ENCODE measurements at places on chromosomes 5 and 9.

- DNase-seq = no peak
- H3K4me3 ChIP-seq = no peak overlapping the region
- H3K4me1 ChIP-seq = no peaks in the 10 kb centered on the region
- no peaks in the 10 kb centered on the region for H3K36me3 ChIP-seq
These were observed 22.6 kb downstream of the LRSAM1 start for GRCh38 chr9:127473932-127474331.

GRCh38 chr9:110753731-110754231, 85.2 kb downstream of the MUSK start:
- H3K4me3 ChIP-seq = no peak overlapping the region
- H3K27ac ChIP-seq = no peak overlapping the region
- DNase-seq = no peak
- no peaks in the 10 kb centered on the region for H3K27me3 ChIP-seq
- H3K4me1 ChIP-seq = no peaks in the 10 kb centered on the region
- H3K36me3 ChIP-seq = no peaks in the 10 kb centered on the region

GRCh38 chr5:353612-354580, 32.4 kb downstream of the AHRR start:
- no peaks in the 10 kb centered on the region for H3K36me3 ChIP-seq
- DNase-seq = no peak
- H3K27me3 ChIP-seq = no peaks in the 10 kb centered on the region
- no peak overlapping the region for H3K4me3 ChIP-seq
- H3K27ac ChIP-seq = no peak overlapping the region
- H3K4me1 ChIP-seq = no peaks in the 10 kb centered on the region

DNA sequence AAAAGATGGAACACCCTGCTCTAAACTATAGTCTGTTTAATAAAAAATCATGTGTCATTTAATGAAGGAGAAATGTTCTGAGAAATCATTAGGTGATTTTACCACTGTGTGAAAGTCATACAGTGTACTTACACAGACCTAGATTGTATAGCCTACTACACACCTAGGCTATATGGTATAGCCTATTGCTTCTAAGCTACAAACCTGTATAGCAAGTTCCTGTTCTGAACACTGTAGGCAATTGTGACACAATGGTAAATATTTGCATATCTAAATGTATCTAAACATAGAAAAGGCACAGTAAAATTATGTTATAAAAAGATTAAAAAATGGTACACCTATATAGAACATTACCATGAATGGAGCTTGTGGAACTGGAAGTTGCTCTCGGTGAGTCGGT, 40.6 kb downstream of the EFNA5 start:
- no peaks in the 10 kb centered on the region for H3K36me3 ChIP-seq
- H3K27me3 ChIP-seq = no peaks in the 10 kb centered on the region
- DNase-seq = no peak
- H3K4me1 ChIP-seq = no peaks in the 10 kb centered on the region
- no peak overlapping the region for H3K4me3 ChIP-seq
- no peak overlapping the region for H3K27ac ChIP-seq

DNA sequence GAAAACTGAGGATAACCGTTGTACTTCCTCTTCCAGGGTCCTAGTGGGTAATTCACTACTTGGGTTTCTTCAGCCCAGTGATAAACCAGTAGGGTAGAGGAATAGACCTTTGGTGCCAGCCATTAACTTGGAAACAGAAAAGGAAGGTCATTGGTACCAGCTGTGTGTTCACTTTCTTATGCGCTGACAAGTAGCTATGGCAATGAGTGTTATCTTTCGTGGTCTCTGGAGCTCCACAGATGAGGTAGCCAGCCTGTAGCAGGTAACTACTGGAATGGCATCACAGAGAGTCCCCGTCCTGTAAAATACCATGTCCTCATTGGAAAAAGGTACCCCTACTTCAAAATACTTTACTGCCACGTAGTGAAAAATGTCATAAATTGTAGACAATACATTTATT, 2.3 kb downstream of the UHRF2 start:
- H3K27me3 ChIP-seq = no peaks in the 10 kb centered on the region
- H3K36me3 ChIP-seq = no peaks in the 10 kb centered on the region

GRCh38 chr5:111552896-111553295, 40.6 kb upstream of the STARD4 start:
- H3K36me3 ChIP-seq = no peaks in the 10 kb centered on the region
- DNase-seq = no peak
- no peaks in the 10 kb centered on the region for H3K27me3 ChIP-seq
- H3K27ac ChIP-seq = no peak overlapping the region
- H3K4me3 ChIP-seq = no peak overlapping the region

- peak overlapping the region; percentile 100 for H3K27ac ChIP-seq
- H3K4me1 ChIP-seq = peaks cover 32% of the 10 kb centered on the region
- H3K4me3 ChIP-seq = peak overlapping the region; percentile 3
- peaks cover 20% of the 10 kb centered on the region for H3K36me3 ChIP-seq
- DNase-seq = no peak
- H3K27me3 ChIP-seq = no peaks in the 10 kb centered on the region
These were observed 1.8 kb downstream of the ZFAND5 start for GRCh38 chr9:72363236-72363635.

DNA sequence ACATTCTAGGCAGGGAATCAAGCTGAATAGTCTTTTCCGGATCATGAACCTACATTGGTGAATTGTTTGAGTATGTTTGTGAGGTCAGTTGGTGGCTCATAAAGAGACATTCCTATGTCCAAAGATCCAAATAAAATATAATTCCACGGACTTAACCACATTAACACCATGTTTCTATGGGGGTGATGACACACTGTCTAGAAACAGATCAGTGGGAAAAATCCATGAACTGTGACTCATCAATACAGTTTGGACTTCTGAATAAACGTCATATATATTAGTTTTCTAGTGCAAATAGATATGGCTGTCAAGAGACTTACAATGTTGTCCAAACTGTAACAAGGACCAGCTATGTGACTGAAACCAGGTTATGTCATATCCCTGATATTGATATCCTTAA, 509.9 kb upstream of the TYRP1 start:
- H3K4me1 ChIP-seq = no peaks in the 10 kb centered on the region
- no peak overlapping the region for H3K4me3 ChIP-seq
- DNase-seq = no peak
- no peak overlapping the region for H3K27ac ChIP-seq
- H3K27me3 ChIP-seq = no peaks in the 10 kb centered on the region
- no peaks in the 10 kb centered on the region for H3K36me3 ChIP-seq

DNA sequence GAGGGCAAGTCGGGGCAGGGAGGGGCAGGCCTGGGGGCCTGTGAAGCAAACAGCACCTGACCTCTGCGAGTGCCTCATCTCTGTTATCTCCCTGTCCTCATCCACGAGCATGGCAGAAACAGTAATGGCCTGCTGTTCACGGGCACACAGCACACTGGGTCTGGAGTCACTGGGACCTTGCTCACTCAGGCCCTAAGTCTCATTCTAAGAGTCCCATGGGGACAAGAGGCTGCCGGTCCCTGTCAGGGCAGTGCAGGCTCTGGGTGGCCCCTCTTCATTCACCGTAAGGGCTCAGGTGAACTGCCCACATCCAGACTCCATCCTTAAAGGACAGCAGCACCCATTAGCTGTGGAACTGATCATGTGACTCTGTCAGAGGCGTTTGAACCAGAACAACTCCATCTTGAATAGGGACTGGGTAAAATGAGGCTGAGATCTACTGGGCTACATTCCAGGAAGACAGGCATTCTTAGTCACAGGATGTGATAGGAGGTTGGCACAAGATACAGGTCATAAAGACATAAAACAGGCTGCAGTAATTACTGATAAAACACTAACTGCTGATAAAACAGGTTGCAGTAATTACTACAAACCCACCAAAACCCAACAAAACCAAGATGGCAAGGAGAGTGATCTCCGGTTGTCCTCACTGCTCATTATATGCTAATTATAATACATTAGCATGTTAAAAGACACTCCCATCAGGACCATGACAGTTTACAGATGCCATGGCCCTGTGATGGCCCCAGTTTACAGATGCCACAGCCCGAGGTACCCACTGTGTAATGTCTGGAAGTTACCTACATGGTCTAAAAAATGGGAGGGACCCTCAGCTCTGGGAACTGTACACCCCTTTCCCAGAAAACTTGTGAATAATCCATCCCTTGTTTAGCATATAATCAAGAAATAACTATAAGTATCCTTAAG, 28.7 kb downstream of the BICD2 start:
- no peaks in the 10 kb centered on the region for H3K36me3 ChIP-seq
- H3K4me1 ChIP-seq = peaks cover 18% of the 10 kb centered on the region
- H3K27me3 ChIP-seq = no peaks in the 10 kb centered on the region
- DNase-seq = no peak

- DNase-seq = no peak
- H3K36me3 ChIP-seq = no peaks in the 10 kb centered on the region
- H3K27me3 ChIP-seq = no peaks in the 10 kb centered on the region
- no peaks in the 10 kb centered on the region for H3K4me1 ChIP-seq
- no peak overlapping the region for H3K4me3 ChIP-seq
These were observed 972.6 kb upstream of the SEMA6A start for GRCh38 chr5:117547192-117547591.
